ENCODE measurements at places on chromosomes 4 and X. TPM values are rescaled to one million over a fixed set of nuclear protein-coding genes. Genes with fewer than 3 reads are reported as not detected.
A peak's percentile ranks its signal among the peaks of the same experiment; 100 is the strongest.

PJA1 gene
- 15.7 TPM for total RNA-seq

CLIC2 gene
- 0.89 TPM for total RNA-seq

TMSB15A gene
- 17.0 TPM for total RNA-seq

TKTL1 gene
- 0.34 TPM for total RNA-seq

PLK4 gene
- 34.8 TPM for total RNA-seq

GRCh38 chr4:178275671-178276360 lies 833.6 kb upstream of the AGA start:
- no peak for DNase-seq
- no peaks in the 10 kb centered on the region for H3K27me3 ChIP-seq
- no peaks in the 10 kb centered on the region for H3K4me1 ChIP-seq
- no peak overlapping the region for H3K27ac ChIP-seq
- H3K4me3 ChIP-seq: no peak overlapping the region
- H3K36me3 ChIP-seq: no peaks in the 10 kb centered on the region

GRCh38 chr4:25095837-25096236 lies 64.4 kb downstream of the SEPSECS start:
- no peaks in the 10 kb centered on the region for H3K4me1 ChIP-seq
- no peak overlapping the region for H3K27ac ChIP-seq
- H3K4me3 ChIP-seq: no peak overlapping the region

- H3K27me3 ChIP-seq: no peaks in the 10 kb centered on the region
- H3K27ac ChIP-seq: peak overlapping the region; percentile 43
- no peak overlapping the region for H3K4me3 ChIP-seq
- DNase-seq: peak; percentile 34
Measured at GRCh38 chrX:107654872-107655761, 26.8 kb downstream of the PRPS1 start.

GRCh38 chr4:133997436-133997835 lies 204.2 kb downstream of the PABPC4L start:
- DNase-seq: no peak
- no peaks in the 10 kb centered on the region for H3K27me3 ChIP-seq
- no peaks in the 10 kb centered on the region for H3K4me1 ChIP-seq
- no peak overlapping the region for H3K27ac ChIP-seq
- H3K4me3 ChIP-seq: no peak overlapping the region

DNA sequence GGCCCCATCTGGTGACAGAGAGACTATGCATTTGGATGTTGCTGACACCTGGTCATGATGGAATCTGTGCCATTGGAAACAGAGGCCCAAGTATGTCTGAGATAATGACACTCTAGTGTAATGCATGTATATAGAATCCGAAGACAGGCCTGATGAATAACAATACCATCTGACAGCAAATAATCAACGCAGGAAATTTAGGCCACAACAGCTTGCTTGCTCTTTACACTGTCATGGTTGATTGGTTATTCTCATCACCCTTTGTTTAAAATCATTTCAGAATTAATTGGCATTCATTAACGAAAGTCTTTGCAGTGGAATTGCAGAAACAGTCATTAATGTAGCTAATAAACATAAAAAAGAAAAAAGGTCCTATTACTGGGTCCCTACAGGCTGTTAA lies 194.8 kb downstream of the AFF2 start:
- H3K4me3 ChIP-seq: no peak overlapping the region
- no peaks in the 10 kb centered on the region for H3K27me3 ChIP-seq
- no peak overlapping the region for H3K27ac ChIP-seq
- no peaks in the 10 kb centered on the region for H3K36me3 ChIP-seq
- no peak for DNase-seq

GRCh38 chr4:102318105-102318504 lies 27.2 kb downstream of the SLC39A8 start:
- DNase-seq: no peak
- H3K4me3 ChIP-seq: no peak overlapping the region
- no peaks in the 10 kb centered on the region for H3K36me3 ChIP-seq

DNA sequence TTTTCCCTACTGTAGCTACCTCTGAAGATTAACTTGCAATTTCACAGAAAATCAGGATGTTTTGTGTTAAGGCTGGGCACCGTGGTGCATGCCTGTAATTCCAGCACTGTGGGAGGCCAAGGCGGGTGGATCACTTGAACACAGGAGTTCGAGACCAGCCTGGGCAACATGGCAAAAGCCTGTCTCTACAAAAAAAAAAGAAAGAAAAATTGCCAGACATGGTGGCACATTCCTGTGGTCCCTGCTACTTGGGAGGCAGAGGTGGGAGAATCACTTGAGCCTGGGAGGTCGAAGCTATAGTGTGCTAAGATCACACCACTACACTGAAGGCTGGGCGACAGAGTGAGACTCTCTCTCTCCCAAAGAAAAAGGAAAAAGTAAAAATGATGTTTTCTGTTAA lies 27.4 kb downstream of the APELA start:
- H3K4me1 ChIP-seq: no peaks in the 10 kb centered on the region
- H3K27me3 ChIP-seq: no peaks in the 10 kb centered on the region
- DNase-seq: no peak

GRCh38 chrX:150897421-150898320 lies 797 bp downstream of the CD99L2 start:
- no peak for DNase-seq
- no peaks in the 10 kb centered on the region for H3K27me3 ChIP-seq
- no peaks in the 10 kb centered on the region for H3K36me3 ChIP-seq

DNA sequence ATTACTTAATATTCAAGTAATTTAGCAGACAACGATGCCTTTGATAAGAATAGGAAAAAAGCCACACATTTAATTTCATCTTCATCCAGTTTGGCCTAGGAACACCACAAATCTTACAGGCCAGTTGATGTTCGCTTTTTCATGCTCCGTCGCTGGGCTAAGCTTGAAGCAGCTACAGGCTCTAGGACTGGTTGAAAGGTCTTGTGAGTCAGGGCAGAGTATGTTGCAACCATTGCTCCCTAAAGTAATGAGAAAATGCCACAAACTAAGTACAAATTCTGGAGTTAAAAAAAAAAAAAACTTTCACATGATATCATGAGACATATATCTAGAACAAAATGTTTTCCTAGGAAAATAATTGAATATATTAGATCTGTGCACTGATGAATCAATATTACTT lies 123.8 kb downstream of the RPS6KA6 start:
- H3K27me3 ChIP-seq: no peaks in the 10 kb centered on the region
- H3K36me3 ChIP-seq: no peaks in the 10 kb centered on the region
- no peak overlapping the region for H3K27ac ChIP-seq
- no peak overlapping the region for H3K4me3 ChIP-seq

DNA sequence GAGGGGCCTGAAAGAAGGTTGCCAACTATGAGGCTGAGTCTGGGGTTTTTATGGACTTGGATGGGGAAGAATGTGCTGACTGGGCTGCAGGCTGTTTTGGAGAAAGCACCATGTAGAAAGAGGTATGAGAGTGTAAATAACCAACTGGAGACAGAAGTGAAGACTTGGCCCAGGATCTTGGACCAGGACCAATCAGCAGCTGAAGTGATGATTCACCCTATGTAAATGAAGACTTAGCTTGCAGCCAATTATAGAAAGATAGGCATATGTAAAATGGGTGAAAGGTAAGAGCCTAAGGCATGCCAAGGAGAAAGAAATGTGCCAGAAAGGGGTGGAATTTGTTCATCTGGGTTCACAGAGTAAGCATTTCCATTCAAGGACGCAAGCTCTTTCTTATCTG lies 856.7 kb upstream of the PRKX start:
- no peaks in the 10 kb centered on the region for H3K4me1 ChIP-seq
- no peaks in the 10 kb centered on the region for H3K36me3 ChIP-seq
- H3K27me3 ChIP-seq: no peaks in the 10 kb centered on the region
- no peak for DNase-seq
- H3K27ac ChIP-seq: no peak overlapping the region

- H3K4me3 ChIP-seq: no peak overlapping the region
- H3K27me3 ChIP-seq: no peaks in the 10 kb centered on the region
- no peaks in the 10 kb centered on the region for H3K4me1 ChIP-seq
- H3K36me3 ChIP-seq: no peaks in the 10 kb centered on the region
Measured at GRCh38 chr4:59831746-59832145, 1368.4 kb upstream of the ADGRL3 start.

DNA sequence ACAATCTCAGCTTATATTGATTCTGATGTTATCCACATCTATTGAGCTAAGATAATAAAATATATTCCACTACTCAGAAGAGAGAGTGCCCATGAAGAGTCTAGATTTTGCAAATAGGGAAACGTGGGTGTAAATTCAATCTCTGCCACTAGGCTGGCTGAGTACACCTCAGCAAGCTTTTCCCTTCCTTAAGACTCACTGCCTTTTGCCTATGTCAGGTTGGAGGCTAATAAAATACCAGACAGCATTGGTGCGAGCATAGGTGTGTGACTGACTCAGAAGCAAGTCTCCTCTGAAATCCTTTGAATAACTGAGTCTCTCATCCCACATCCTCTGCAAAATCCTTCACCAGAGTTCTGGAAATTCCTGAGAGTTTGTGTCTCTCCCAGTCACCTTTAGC lies 405.4 kb upstream of the CPEB2 start:
- no peaks in the 10 kb centered on the region for H3K36me3 ChIP-seq
- no peak overlapping the region for H3K27ac ChIP-seq
- H3K4me1 ChIP-seq: no peaks in the 10 kb centered on the region
- no peak for DNase-seq

GRCh38 chr4:121076416-121076815 lies 4.1 kb upstream of the NDNF start:
- no peaks in the 10 kb centered on the region for H3K4me1 ChIP-seq
- H3K27ac ChIP-seq: no peak overlapping the region
- no peak overlapping the region for H3K4me3 ChIP-seq
- no peaks in the 10 kb centered on the region for H3K36me3 ChIP-seq
- 0 out of 2 replicates have a peak, but pooled peaks cover 4% of the 10 kb centered on the region for H3K27me3 ChIP-seq

DNA sequence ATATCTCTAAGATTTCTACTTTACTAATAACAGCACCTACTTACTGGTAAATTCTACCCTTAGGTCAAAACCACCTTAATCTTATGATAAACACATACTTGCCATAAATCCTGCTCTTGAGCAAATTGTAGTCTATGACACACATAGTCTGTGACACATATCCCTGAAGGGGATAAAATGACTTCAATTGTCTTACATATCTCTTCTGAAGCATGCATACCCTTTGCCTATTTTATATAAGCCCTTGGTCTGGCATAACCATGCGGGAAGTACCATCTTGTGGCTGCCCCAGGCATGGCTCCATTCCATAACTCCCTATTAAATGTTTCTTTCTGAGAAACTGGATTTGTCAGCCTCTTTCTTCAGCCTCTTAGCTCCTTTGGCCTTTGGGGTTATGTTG lies 248.9 kb downstream of the SLC7A11 start:
- no peak overlapping the region for H3K27ac ChIP-seq
- H3K36me3 ChIP-seq: no peaks in the 10 kb centered on the region
- DNase-seq: no peak
- H3K4me3 ChIP-seq: no peak overlapping the region
- no peaks in the 10 kb centered on the region for H3K27me3 ChIP-seq
- no peaks in the 10 kb centered on the region for H3K4me1 ChIP-seq

Data from HCT116 (cell line).